ENCODE measurements at places on chromosomes 11 and 22.

DNA sequence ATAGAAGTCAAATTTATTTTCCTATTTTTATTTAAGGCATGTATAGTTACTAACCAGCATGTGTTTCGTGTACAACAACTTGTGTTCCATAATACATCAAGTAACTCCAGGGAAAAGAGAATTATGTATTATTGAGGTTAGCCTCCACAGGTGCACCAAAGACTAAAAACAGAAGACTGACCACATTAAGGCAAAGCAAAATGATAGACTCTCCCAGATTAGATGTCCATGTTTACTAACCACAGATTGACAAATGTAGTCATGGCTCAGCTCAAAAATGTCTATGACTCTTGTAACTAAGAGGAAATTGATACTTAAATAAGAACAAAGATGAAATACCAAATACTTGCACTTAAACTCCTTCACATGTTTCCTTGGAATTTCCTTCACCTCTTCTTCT, 238.5 kb downstream of the METTL15 start:
- no peak for DNase-seq

- no peak for DNase-seq
These were observed 69.3 kb downstream of the MICAL3 start for GRCh38 chr22:17954860-17955587.

GRCh38 chr11:84899134-84899533, 728.0 kb downstream of the DLG2 start:
- DNase-seq, result no peak

DNA sequence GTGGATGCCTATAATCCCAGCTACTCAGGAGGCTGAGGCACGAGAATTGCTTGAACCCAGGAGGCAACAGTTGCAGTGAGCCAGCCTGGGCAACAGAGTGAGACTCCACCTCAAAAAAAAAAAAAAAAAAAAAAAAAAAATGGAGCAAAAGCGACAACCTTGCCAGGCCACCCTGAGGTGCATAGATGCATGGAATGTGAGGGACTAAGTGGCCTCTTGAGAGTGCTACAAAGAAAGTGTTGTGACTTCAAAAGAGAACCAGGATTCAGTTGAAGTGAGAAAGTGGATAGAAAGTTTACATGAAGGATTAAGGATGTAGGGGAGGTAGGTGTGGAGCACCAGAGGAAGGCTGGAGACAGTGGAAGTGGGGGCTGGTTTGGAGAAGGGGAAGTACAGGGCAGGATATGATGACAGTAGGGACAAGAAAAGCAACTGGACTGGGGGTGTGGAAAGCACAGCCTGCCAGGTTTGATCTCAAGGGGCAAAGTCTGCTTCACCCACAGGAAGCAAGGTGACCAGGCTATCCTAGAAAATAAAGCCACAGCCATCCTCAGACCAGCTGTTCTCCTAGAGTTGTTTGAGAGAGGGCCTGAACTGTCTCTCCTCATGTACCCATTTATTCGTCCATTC, 36.0 kb upstream of the OLFML1 start:
- DNase-seq, result no peak

GRCh38 chr11:117009905-117010605, 88.2 kb downstream of the SIK3 start:
- no peak for DNase-seq

DNA sequence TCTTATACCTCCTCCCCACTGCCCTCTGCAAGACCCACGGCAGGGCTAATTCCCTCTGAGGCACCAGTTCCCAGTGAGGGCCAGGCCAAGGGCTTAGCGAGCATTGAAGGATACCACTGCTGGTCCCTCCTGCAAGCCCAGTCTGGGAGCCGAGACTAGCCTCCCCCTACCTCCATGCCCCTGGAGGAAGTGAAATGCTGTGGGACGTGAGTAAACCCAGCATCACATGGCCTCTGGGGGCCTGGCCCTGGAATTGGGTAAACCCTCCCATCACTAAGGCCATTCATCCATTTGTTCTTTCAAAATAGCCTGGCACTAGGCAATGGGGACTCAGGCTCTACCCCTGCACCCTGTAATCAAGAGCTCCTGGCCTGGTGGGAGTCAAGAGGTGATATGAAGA, 24.7 kb downstream of the ARAP1 start:
- DNase-seq, result no peak

DNA sequence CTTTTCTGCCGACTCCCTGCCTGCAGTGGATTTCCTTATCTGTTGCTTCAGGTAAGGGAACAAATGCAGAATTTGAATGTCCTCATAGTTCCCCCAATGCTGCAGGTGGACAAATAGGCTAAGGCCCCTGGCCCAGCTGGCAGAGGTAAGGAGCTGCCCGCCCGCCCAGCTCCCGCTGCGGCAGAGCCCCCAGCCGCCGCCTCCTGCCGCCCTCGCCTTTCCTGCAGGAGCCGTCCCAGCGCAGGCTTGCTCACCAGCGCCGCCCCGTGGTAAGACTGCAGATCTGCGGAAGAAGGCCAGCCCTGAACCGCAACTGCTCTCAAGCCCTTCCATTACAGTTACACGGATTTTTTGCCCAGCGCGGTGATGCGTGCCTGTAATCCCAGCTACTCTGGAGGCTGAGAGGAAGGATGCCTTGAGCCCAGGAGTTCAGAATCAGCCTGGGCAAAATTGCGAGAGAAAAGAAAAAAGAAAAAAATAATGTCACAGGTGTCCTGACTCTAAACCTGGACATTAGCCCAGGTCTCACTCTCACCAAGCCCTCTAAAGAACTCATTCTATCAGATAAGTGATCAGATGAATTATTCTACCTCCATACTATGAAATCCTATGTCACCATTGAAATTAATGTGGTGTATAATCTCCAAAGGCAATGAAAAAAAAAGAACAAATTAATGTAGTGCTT, 51.2 kb upstream of the EMID1 start:
- peak; percentile 90 for DNase-seq

- DNase-seq, result no peak
These were observed 6.9 kb downstream of the VWA5A start for GRCh38 chr11:124122123-124122522.

DNA sequence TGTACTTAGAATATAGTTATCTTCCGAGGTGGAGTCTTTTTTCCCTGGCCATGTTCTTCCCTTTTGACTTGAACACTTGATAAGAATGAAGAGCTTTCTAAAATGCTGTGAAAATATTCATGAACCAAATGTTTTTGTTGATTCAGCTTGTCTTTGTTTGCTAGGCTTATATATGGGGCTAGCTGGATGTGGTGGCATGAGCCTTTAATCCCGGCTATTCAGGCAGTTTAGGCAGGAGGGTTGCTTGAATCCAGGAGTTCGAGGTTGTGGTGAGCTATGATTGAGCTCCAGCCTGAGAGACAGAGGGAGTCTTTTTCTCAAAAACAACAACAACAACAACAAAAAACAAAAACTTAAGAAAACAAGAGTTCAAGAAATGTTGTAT, 23.1 kb downstream of the CBL start:
- DNase-seq, result no peak

DNA sequence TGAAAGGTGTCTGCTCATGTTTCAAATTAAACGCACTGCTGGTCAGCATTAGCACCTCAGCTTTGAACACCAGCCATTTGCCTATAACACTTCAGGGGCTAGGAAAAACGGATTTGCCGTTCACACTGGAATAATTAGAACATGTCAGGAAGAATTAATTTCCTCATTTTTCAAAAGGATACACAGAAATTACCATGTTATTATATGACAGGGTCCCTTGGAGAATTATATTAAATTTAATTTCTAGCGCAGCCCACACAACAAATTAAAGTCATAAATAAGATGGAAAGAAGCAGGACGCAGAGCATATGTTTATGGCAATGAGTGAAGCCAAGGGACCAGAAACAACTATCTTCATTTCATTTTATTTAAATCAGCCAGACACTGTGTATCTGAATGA, 83.8 kb upstream of the SOX6 start:
- DNase-seq, result peak; percentile 11

DNA sequence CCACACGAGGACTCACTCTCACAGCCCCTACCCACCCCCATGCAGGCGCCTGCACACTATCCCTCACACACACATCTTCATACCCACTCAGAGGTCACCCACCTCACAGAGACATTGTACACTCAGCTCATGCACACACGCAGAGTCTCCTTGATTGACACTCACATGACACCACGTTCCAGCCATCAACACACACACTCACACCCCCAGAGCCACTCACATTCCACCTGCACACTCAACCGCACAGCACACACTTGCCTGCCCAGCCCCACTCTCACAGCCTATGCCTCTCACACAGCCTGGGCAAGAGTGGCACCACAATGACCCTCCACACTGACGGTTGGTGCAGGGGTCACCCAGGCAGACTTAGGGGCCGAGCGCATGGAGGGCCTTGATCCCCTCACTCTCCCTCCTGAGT, 2.2 kb downstream of the SPI1 start:
- no peak for DNase-seq

DNA sequence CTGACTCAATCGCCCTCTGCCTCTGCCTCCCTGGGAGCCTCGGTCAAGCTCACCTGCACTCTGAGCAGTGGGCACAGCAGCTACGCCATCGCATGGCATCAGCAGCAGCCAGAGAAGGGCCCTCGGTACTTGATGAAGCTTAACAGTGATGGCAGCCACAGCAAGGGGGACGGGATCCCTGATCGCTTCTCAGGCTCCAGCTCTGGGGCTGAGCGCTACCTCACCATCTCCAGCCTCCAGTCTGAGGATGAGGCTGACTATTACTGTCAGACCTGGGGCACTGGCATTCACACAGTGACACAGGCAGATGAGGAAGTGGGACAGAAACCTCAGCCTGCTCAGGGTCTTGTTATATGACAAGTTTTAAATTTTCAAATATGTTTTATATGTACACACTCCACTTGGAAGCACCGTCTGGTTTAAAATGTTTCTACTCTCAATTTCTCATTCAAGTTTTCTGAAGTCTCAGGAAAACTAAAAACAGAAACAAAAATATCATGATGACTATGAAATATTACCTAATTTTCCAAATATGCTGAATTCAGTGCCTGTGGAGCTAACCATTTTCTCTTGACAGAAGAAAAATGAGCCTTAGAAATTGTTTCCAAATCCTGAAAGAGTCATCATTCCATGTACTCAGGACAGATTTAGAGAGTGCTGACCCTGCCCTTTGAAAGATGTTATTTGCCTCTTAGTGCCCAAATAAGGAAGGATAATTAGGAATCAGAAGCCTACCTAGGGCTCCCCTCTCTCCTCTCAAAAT, 48.8 kb upstream of the TOP3B start:
- DNase-seq, result no peak

DNA sequence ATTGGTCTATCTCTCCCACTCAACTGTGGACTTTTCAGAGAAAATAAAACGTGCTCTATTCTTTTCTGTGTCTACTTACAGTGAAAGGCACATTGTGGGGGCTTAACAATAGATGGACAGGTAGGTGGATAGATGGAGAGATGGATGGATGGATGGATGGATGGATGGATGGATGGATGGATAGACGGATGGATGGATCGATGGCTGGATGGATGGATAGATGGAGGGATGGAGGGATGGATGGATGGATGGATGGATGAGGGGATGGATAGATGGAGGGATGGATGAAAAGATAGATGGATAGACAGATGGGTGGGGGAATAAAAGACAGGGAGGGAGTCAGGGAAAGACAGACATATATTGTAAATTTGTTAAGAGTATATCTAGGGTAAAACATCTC, 14.2 kb upstream of the SLC1A2 start:
- DNase-seq, result no peak

- peak; percentile 59 for DNase-seq
These were observed 1245.7 kb downstream of the BRD1 start for GRCh38 chr22:48581796-48582469.

GRCh38 chr11:9952511-9953196, 288.8 kb downstream of the SWAP70 start:
- DNase-seq, result no peak

DNA sequence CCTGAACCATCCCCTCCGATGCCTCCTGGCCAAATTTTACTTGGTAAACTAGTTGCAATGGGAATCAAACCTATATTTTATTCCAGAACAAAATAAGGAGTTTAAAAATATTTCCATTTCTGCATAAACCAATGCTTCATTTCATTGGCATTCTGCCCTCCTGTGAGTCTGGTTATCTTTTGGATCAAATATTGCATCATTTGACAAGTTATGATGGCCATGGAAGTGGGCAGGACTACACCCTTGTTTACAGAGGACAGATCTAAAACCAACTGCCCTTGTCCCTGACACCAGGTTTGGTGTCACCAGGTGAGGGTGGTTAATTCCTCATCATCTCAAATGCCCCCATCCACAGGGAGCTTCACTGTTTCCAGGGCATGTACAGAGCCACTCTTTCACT, 28.2 kb upstream of the E2F8 start:
- DNase-seq, result no peak

DNA sequence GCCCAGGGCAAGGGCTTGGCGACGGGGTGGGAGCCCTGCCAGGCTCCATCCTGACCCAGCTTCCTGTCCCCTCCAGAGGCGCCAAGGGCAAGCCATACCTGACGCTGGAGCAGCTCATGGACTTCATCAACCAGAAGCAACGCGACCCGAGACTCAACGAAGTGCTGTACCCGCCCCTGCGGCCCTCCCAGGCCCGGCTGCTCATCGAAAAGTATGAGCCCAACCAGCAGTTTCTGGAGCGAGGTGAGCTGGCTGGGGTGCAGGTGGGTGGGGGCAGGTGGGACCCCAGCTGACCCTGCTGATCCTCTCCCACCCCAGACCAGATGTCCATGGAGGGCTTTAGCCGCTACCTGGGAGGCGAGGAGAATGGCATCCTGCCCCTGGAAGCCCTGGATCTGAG, 5.0 kb downstream of the PLCB3 start:
- DNase-seq, result no peak

GRCh38 chr11:115207166-115207591, 297.0 kb downstream of the CADM1 start:
- DNase-seq, result no peak

DNA sequence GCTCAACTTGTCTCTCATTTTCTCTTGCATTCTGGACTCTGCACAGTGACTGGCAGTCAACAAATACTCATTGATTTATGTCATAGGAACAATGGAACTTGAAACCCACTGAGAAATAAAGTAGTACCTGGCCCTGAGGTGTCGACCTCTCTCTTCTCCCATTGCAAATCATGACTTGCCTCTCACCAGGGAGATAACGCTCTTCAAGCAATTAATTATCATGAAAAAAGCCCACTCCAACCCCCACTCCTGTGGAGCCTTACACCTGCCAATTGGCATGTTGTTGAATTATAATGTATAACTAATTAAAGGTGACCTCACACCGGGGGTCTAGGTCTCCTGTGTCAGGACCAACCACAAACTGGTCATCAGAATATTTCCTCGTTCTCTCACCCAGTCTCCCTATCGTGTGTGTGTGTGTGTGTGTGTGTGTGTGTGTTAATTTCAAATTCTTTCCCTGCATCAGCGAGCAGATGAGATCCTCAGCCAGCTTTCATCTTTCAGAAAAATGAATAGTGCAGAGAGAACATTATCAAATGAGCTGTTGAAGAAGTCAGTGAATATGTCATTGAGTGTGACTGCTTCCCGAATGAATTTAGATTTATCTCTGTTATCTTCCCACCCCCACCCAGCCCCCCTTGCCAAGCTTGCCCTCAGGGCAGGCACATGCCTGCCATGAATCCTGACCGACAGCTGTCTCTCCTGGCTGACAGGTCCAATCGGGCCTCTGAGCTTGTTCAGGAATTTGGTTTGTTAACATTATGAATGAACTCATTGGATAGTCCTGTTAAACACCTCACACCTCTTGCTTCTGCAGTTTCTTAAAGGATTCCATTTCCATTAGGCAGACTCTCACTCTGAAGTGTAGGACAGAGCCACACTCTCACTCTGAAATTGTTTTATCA, 357.4 kb downstream of the INSC start:
- peak; percentile 11 for DNase-seq

- DNase-seq, result no peak
These were observed 1.6 kb downstream of the IRF7 start for GRCh38 chr11:614021-614622.

Data from retina (tissue), 1 donor.